Skin of body (tissue), 3 donors: ENCODE measurements at places on chromosomes 3 and 15. TPM values are rescaled to one million over a fixed set of nuclear protein-coding genes. Genes with fewer than 3 reads are reported as not detected.

GRCh38 chr3:127671523-127672428 is 976 bp upstream of the ABTB1 start:
- DNase-seq, result no peak

DNA sequence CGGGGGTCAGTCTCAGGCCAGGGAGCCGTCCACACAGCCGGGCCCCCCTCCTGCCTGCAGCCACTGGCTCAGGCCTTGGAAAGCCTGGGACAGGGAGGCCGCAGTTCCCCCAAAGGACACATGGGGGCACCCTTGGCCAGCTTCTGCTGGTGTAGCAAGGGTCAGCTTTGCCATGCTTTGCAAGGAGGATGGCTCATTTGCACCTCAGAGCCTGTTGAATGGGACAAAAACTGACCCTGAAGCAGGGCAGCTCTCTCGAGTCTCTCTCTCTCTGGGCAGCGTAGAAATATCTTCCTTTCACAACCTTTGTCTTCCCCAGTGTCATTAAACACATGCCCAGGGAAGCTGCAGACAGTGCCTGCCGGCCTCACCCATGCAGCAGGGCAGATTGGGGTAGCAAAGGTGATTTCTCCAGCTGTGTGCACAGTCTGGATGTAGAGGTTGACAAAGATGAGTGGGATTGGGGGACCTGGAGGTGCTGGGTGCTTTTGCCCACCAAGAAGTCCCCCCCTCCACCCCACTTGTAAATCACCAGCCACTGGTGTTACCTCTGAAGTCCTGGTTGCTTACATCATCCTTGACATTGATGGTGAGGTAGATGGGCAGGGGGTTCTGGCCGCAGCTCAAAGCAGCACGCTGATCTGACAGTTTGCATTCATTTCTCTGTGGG is 17.4 kb upstream of the EHD4 start:
- peak; percentile 68 for DNase-seq

DNA sequence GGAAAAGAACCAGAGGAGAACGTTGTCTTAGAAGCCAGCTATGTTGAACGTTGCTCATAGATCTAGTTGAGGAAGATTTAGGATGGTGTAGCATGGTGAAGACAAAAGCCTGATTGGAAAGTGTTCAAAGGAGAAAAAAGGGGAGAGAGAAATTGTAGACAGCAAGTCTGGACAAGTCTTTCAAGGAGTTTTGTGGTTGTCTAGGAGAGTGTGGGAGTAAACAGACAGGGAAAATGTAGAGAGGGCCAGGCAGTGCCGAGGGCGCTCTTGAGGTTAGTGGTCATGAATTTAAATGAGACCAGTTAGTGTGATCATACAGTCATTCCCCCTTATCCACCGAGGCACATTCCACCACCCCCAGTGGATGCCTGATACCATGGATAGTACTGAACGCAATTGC is 167.5 kb upstream of the IL12A start:
- no peak for DNase-seq

DNA sequence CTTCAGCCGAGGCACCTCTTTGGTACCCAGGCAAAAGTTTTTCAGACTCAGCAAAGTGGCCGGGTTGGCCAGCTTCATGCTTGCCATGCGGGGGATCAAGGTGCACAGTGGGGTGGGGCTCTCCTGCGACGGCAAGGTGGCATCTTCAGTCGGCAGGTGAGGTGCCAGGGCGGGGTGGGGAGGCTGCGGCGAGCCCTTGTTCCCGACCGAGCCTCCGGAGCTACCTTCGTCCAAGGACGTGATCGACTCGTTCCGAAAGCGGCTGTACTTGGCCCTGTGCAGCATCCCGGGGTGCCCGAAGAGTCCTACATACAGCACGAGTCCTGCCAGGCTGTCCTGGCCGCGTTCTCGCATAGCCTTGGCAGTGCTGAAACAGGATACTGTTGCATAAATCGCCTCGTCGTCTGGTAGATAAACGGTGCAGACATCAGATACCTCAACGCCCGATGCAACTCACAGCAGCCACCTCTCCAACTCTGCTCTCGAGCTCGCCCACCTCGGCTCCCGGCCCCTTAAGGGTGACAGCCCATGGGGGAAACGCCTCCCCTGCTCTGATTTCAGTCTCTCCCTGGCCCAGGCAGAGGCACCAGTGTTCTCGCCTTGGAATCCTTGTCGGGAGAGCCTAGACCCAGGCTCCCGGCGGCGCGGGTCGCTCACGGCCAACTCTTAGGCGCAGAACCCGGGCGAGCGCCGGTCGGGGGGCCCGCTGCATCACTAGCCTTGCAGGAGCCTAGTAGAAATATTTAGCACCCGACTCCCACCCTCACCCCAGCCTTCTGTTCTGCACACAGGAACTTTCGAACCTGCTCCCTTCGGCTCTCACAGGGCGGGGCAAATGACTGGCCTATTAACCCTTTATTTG is 826 bp downstream of the SHC4 start:
- DNase-seq, result no peak

IGSF11 gene
- total RNA-seq, result 1.6 TPM

GNB4 gene
- total RNA-seq, result 57.4 TPM

SLC28A1 gene
- not detected for total RNA-seq
